ENCODE measurements at places on chromosomes 6 and 20.

- no peak overlapping the region for H3K27ac ChIP-seq
- H3K36me3 ChIP-seq = no peaks in the 10 kb centered on the region
- H3K4me3 ChIP-seq = no peak overlapping the region
- no peaks in the 10 kb centered on the region for H3K27me3 ChIP-seq
- DNase-seq = no peak
Observed at GRCh38 chr6:166375013-166375412, 7.7 kb downstream of the MPC1 start.

DNA sequence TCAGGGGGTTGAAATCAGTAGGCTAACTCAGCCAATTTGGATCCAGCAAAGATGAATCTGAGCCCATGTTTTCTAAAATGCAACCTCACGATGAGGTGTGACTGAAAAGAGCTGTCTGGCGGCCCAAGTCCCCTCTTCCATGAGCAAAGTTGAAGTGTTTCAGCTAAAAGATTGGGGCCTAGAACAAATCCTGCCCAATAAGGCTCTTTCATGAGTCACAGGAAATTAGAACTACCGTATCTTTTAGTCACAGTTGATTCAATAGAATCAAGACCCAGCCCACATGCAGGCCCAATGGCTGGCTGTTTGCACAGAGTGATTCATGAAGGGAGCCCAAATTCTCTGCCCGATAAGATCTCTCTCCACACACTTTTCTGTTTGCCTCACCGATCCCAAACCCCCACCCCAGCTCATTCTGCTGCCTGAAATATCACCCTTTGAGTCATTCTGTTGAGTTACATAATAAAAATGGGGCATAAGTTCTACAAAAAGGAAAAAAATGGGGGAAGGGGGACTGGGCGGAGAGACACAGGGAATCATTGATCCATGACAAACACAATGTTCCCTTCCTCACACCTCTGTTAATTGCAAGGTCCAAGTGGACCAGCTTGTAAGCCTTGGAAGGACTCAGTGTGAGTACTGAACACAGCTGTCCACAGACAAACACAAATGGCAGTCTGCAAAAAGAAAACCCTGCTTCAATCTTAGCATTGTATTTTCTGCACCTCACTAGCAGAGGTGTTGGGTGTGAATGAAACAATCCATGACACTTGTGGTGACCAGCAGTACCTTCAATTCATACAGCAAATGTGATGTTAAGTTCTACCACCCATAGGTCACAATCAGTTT, 13.8 kb downstream of the FOXQ1 start:
- H3K27me3 ChIP-seq = peaks cover 22% of the 10 kb centered on the region
- no peaks in the 10 kb centered on the region for H3K4me1 ChIP-seq
- DNase-seq = no peak
- no peak overlapping the region for H3K4me3 ChIP-seq
- H3K27ac ChIP-seq = no peak overlapping the region
- H3K36me3 ChIP-seq = no peaks in the 10 kb centered on the region

DNA sequence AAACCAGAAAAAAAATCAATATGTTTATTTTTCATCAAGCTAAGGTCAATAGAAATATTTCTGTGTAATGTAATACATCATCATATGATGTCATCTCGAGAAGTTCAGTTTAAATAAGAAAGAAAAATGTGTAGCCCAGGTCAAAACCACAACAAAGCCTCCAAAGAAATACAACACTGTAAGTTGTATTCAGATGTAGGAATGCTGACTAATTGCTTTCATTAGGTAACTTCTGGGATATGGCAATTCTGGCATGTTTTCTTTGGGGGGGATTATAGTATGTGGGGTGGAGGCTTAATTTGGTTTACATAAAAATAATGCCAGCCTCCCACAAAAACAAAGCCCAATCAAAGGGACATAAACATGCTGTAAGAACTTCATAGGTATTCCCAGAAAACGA, 881.8 kb upstream of the CITED2 start:
- H3K27me3 ChIP-seq = no peaks in the 10 kb centered on the region
- H3K4me3 ChIP-seq = no peak overlapping the region
- no peaks in the 10 kb centered on the region for H3K36me3 ChIP-seq
- no peaks in the 10 kb centered on the region for H3K4me1 ChIP-seq

- DNase-seq = no peak
- no peaks in the 10 kb centered on the region for H3K27me3 ChIP-seq
- H3K4me3 ChIP-seq = peak overlapping the region; percentile 41
- H3K27ac ChIP-seq = peak overlapping the region; percentile 38
- peaks cover 1% of the 10 kb centered on the region for H3K36me3 ChIP-seq
Observed at GRCh38 chr20:20411402-20411801, 43.5 kb downstream of the INSM1 start.

- peaks cover 55% of the 10 kb centered on the region for H3K36me3 ChIP-seq
- peak overlapping the region; percentile 90 for H3K27ac ChIP-seq
- DNase-seq = no peak
- peak overlapping the region; percentile 28 for H3K4me3 ChIP-seq
- no peaks in the 10 kb centered on the region for H3K27me3 ChIP-seq
Observed at GRCh38 chr6:90026216-90026615, 131.9 kb downstream of the GJA10 start.

GRCh38 chr6:113540466-113540865, 316.7 kb upstream of the MARCKS start:
- no peak overlapping the region for H3K27ac ChIP-seq
- peaks cover 3% of the 10 kb centered on the region for H3K27me3 ChIP-seq
- DNase-seq = no peak
- no peaks in the 10 kb centered on the region for H3K4me1 ChIP-seq

DNA sequence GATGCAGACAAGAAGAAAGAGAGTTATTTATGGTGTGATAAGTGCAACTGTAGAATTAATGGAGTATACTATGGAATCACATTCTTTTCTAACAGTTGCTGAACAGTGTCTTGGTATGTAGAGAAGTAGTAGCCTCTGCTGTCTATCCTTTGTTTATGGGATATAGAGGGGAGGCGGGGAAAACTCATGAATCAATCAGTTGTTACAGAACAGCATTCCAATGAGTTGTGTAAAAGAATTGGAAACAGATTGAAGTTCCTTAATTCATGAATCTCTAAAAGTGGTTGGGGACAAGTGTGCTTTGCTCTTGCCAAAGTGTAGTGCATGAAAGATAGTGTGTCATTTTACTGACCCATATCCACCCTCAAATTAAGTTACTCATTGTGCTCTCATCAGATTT, 77.7 kb downstream of the FLRT3 start:
- no peaks in the 10 kb centered on the region for H3K27me3 ChIP-seq
- no peak overlapping the region for H3K27ac ChIP-seq
- H3K4me1 ChIP-seq = no peaks in the 10 kb centered on the region

DNA sequence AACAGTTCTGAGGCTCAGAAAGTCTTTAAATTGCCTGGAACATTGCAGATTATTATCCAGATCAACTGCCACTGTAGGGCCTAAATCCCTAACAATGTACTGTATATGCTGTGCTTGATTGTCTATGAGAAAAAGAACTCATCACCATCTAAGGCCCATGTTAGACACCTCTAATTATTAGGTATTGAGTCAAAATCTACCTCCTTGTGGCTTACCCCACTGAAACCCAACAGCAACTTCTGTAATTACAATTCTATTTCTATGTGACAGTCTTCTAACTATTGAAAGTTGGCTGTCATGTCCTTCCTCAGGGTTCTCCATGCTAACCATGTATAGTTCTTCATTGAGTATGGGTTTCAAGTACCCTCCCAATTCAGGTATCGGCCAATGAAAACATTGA, 13.9 kb downstream of the MCM9 start:
- H3K4me3 ChIP-seq = no peak overlapping the region
- peaks cover 4% of the 10 kb centered on the region for H3K4me1 ChIP-seq
- peaks cover 45% of the 10 kb centered on the region for H3K36me3 ChIP-seq

GRCh38 chr6:37971711-37972390, 152.3 kb downstream of the ZFAND3 start:
- no peak for DNase-seq
- H3K27me3 ChIP-seq = no peaks in the 10 kb centered on the region
- peaks cover 27% of the 10 kb centered on the region for H3K36me3 ChIP-seq
- peaks cover 37% of the 10 kb centered on the region for H3K4me1 ChIP-seq

DNA sequence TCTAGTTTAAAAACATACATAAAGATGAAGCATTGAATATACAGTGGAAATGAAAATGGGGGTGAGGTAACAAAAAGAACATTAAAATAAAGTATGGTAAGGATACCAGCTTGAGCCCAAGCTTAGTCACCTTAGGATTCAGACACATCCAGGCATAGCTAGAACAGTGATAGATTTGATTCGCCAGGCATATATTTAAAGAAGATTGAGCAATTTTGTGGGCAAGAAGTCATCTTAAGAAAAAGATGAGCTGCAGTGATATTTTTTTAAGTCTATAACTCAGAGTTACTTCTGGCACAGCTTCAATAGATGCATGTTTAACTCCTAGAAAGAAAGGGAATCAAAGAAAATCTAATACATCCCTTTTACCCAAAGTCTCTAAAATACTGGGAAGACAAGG, 97.9 kb downstream of the BMP5 start:
- H3K27me3 ChIP-seq = no peaks in the 10 kb centered on the region
- H3K36me3 ChIP-seq = no peaks in the 10 kb centered on the region
- DNase-seq = no peak
- no peak overlapping the region for H3K4me3 ChIP-seq
- H3K4me1 ChIP-seq = no peaks in the 10 kb centered on the region

DNA sequence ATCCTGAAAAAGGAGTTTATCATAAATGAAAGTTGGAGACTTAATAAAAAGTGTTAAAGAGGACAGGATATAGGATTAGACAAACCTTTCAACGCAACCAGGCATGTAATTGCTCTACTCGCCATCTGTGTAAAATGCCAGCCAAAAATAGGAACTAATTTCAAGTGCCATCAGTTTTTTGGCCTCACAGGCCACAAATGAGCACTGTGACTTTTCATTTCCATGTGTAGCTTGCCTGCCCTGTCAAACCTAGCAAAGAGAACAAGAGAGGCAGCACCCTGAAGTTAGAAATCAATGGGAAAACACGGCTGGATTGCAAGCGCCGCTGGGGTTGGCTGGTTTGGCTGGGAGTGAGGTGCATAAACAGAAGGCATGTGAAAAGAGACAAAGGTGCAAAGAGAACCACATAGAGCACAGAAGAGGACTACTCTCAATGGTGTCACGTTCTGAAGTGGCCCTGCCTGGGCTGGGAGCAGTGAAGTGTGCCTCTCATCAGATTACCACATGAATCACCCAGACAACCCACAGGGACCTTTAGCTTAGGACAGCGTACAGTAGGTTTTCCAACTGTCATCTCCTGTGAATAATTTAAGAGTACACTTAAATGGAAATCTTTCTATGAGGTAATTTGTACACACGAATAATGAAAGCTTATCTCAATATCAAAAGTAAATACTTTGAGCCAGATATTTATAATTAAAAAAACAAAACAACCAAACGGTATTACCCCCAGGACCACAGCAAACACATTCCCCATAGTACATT, 78.0 kb upstream of the NHSL1 start:
- peaks cover 5% of the 10 kb centered on the region for H3K4me1 ChIP-seq
- H3K36me3 ChIP-seq = no peaks in the 10 kb centered on the region
- H3K4me3 ChIP-seq = no peak overlapping the region
- peak; percentile 28 for DNase-seq
- H3K27me3 ChIP-seq = no peaks in the 10 kb centered on the region

- no peak overlapping the region for H3K4me3 ChIP-seq
- H3K36me3 ChIP-seq = no peaks in the 10 kb centered on the region
- no peak overlapping the region for H3K27ac ChIP-seq
- DNase-seq = no peak
Observed at GRCh38 chr6:121523628-121524027, 88.2 kb downstream of the GJA1 start.

DNA sequence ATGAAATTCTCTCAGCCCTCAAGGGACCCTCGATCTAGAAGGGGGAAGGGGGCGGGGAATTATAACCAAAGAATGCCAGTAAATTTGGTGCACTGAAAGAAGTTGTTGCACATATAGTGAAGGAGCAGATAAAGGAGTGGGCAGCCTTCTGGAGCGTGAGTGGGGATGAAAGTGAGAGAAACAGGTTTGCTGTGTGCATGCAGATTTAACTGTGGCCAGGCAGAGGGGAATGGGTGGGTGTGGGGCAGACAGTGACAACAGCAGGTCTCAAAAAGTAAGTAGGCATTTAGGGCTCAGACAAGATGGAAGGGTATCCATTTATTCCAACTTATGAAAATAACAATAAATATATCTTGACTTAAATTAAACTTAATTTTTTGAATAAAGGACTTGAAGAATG, 149.1 kb downstream of the KCNQ5 start:
- H3K4me1 ChIP-seq = peaks cover 2% of the 10 kb centered on the region
- DNase-seq = no peak
- no peaks in the 10 kb centered on the region for H3K36me3 ChIP-seq
- no peak overlapping the region for H3K4me3 ChIP-seq
- H3K27me3 ChIP-seq = no peaks in the 10 kb centered on the region
- H3K27ac ChIP-seq = no peak overlapping the region

DNA sequence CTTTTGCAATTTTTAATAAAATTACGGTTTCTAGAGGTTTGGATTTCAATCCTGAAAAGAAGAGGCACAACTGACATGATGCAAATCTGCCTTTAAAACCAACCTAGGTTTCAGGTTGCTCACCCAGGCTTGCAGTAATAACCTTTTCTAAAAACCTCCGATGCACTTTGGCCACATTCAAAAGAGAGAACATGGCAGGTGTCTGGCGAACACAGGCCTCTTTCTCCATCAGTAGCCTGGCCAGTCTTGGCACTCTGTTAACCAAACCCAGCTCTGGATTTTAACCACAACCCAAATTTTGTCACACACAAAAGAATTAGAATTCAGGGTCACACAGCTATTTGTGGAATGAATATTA, 55.8 kb upstream of the MAFB start:
- no peak overlapping the region for H3K27ac ChIP-seq
- H3K4me3 ChIP-seq = no peak overlapping the region
- H3K36me3 ChIP-seq = no peaks in the 10 kb centered on the region
- H3K4me1 ChIP-seq = no peaks in the 10 kb centered on the region
- DNase-seq = no peak
- H3K27me3 ChIP-seq = peaks cover 2% of the 10 kb centered on the region

GRCh38 chr6:56043761-56044160, 168.4 kb upstream of the BMP5 start:
- no peaks in the 10 kb centered on the region for H3K27me3 ChIP-seq
- no peak overlapping the region for H3K27ac ChIP-seq
- no peak for DNase-seq

- H3K27ac ChIP-seq = no peak overlapping the region
- H3K27me3 ChIP-seq = peaks cover 26% of the 10 kb centered on the region
- no peaks in the 10 kb centered on the region for H3K36me3 ChIP-seq
- H3K4me3 ChIP-seq = no peak overlapping the region
- no peaks in the 10 kb centered on the region for H3K4me1 ChIP-seq
Observed at GRCh38 chr20:2368621-2369020, 12.1 kb upstream of the TGM6 start.

- no peaks in the 10 kb centered on the region for H3K4me1 ChIP-seq
- no peak for DNase-seq
- H3K36me3 ChIP-seq = no peaks in the 10 kb centered on the region
- H3K27me3 ChIP-seq = peaks cover 9% of the 10 kb centered on the region
- H3K4me3 ChIP-seq = no peak overlapping the region
Observed at GRCh38 chr20:57759724-57760123, 49.9 kb upstream of the PMEPA1 start.

DNA sequence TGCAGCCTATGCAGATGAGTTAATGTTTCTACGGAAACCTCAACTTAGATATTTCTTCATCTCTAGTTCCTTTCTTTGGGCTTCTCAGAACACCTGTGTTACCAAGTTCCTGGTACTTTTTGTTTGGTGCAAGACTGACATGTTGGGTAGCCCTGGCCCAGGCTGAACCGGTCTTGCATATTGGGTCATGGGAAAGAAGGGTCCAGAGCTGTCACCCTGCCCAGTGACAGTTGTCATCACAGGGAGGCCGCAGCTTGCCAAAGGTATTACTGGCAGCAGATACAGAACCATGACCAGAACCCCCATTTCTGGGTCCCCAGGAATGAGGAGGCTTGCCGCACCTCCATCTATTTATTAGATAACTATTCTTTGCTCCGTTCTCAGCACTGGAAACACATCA, 40.2 kb downstream of the PDYN start:
- H3K27ac ChIP-seq = no peak overlapping the region
- H3K4me3 ChIP-seq = no peak overlapping the region
- DNase-seq = no peak
- no peaks in the 10 kb centered on the region for H3K4me1 ChIP-seq
- H3K36me3 ChIP-seq = no peaks in the 10 kb centered on the region
- peaks cover 9% of the 10 kb centered on the region for H3K27me3 ChIP-seq
